ENCODE measurements at places on chromosomes 1 and 21.

- no peak for DNase-seq
These were observed 48.9 kb downstream of the RASSF5 start for GRCh38 chr1:206556047-206556749.

- no peak for DNase-seq
These were observed 12.4 kb downstream of the TNFRSF8 start for GRCh38 chr1:12075195-12076114.

GRCh38 chr1:150429805-150430204 lies 57.4 kb upstream of the TARS2 start:
- no peak for DNase-seq

GRCh38 chr1:150764617-150765101 lies 919 bp downstream of the CTSS start:
- DNase-seq: no peak

DNA sequence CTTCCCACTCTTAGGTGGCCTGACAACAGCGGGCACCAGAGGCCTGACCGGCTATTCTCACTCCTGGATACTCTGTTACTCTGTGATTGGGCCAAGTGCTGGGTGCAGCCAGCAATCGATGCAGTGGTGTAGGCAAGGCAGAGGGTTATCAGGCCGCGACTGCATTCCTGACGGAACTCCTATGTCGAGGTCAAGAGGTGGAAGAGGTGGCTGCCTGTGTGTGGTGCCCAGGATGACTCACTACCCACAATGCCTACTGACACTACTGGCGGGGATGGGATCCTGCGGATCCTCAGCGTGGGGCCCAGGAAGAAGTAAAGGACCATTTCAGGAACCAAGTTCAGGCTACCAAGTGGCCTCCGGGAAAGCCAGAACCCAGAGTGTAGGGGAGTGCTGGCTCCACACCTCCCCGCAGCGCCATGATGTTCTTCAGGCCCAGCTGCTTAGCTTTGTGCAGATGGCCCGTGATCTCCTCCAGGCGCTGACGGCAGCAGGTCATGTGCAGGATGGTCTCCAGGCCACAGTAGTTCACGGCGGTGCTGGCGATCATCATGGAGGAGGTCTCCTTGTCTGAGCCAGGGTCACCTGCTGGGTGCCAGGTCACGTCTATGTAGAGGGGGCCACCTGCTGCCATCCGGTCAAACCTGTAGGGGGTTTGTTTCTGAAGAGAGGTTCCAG lies 4.9 kb downstream of the MTHFR start:
- no peak for DNase-seq

DNA sequence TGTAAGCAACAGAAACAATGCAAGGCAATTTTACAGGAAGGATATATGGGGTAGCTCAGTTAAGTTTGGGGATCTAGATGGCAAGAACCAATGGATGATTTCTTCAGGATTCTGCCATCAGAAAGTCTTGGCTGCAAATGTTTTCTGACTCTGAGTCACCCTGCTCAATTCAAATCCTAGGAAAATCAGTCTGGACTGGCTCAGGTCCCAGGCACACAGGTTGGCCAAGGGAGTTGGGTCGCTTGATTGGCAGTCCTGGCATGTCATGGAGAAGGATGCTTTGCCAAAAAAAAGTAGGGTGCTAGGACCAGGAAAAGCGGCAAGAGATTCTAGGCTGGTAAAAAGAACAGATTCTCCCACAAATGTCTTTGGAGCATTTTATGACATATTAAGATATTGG lies 28.9 kb upstream of the S1PR1 start:
- no peak for DNase-seq

DNA sequence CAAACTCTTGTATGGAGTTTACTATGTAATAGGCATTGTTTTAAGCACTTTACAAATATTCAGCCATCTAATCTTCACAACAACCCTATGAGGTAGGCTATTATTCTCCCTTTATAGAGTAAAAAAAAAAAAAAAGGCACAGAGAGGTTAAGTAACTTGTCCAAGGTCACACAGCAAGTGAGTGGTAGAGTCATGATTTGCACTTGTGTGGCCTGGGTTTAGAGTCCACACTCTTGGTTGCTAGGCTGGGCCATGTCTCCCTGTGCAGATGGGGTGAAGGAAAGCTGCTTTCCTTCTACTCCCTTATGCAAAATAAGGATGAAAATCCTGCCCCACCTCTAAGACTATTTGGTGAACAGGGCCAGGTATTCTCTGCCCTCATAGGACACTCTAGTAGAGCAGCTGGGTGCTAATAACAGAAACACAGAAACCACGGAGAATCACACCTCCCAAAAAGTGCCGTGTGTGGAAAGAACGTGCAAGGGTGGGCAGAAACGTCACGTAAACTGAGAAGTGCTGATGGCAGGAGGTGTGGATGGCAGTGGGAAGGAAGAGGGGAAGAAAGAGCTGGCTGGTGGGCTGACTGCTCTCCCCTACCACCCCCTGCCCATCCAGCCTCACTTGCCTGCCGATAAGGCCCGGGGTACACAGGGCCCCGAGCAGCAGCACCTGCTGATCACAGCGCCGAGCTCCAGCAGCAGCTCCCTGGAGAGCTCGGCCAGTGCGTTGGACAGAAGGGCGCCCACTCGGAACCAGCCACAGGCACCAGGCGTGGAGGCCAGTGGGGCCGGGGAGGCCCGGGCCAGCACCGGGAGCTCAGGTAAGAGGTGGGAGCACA lies 28.3 kb upstream of the VPS13D start:
- no peak for DNase-seq

DNA sequence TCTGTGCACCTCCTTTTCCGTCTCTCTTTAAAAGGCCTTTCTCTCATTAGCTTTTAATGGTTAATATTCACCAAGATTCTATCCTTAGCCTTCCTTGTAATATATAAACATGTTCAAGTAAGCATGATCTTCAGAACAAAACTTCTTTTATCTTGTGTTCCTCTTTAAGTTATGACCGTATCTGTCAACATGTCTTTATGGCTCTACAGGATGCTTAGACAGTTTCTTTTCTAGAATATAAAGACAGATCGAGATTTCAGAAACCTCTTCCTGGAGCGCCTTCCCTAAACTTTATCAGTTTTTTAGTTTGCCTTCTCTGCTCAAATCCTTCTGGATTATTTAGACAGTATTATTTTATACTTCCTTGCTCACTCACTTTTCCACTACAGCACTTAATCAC lies 7.2 kb downstream of the RO60 start:
- DNase-seq: no peak

DNA sequence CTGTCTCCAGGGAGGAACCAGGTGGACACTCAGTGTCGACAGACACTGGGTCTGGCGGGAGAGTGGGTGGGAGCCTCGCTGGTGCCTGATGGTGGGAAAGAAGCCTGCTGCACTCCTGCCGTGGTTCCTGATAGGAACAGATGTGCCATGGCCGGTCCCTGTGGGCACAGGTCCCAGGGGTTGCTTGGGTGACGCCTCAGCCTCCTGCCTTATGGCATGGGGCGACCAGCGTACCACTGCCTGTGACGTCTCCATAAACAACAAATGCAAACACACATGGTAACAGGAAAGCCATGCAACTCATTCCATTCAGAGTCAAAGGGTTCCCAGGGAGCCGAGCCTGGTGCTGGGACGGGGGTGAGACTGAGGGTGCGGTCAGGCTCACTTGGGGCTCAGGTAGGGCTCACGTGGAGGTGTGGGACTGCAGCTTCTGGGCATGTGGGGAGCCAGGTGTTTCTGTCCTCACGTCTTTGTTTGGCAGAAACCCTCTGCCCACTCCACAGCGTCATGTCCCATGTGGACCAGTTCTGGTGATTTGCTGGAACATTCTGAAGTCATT lies 34.8 kb downstream of the SNAP47 start:
- DNase-seq: no peak

DNA sequence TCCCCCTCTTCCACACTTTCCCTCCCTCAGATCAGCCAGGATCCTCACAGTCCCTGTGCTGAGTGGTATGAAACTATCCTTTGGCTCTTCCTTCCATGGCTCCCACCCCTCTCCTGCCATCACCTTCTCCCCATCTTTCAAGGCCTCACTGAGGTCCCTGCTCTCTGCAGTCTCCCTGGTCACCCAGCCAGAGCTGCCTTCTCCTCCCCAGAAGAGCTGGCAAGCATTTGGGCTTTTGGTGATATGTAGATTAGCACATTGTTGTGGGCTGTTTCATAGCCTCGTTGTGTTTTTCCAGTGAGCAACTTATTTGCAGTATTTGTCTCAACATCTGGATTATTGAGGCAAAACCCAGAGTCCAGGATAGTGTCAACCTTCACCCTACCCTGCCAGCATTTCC lies 2.2 kb downstream of the CSF1 start:
- no peak for DNase-seq

- DNase-seq: no peak
These were observed 4.8 kb downstream of the LMOD1 start for GRCh38 chr1:201941420-201942128.

DNA sequence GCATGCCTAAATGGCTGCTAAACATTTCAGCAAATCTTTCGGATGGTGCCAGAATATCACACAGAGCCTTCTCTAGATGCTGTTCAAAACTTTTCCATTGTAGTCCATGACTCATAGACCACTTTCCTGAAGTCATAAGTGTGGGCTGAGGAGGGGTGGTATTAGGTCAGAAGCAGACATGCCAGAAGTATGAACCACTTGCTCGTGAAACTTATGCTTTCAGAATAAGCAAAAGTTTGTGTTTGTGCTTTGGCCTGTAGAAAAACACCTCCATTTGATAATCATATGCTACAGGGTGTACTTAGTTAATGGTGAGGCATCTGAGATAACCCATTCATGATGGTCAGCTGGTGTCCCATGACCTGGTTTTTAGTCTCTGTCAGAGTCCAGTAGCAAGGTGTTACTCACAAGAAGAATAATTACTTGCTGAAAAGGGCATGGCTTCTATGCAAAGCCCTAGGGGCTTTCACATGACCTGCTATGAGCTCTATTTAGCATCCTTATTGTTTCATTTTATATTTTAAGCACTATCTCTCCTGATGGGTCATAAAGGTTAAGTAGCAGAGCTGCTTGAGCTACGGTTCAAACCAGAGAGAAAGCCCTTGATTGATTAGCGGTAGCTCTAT lies 183.1 kb upstream of the IVNS1ABP start:
- no peak for DNase-seq

- DNase-seq: no peak
These were observed 300.3 kb downstream of the ASTN1 start for GRCh38 chr1:176864211-176864610.

DNA sequence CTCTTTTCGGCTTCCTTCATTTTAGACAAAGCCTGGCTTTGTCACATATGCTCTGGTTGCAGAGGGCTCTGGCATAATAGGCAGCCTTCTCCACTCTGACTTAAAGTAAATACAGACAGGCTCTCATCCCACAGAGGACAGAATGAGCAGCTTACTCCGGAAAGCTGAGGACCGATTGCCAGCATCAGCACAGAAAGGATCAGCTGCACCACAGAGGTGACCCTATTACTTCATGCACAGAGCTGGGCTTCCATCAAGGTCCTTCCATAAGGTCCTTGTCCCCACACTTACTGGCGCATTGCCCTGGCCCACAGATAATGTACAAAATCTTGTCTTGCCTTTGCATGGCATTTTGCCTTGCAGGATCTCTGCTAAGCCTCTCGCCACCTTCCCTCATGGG lies 67.6 kb downstream of the SEC16B start:
- no peak for DNase-seq

GRCh38 chr1:168304865-168305264 lies 24.2 kb downstream of the TBX19 start:
- DNase-seq: no peak

GRCh38 chr1:192580351-192580962 lies 4.9 kb downstream of the RGS1 start:
- no peak for DNase-seq

- no peak for DNase-seq
These were observed 25.3 kb upstream of the IGSF3 start for GRCh38 chr1:116692879-116693278.

- no peak for DNase-seq
These were observed 898 bp downstream of the MFSD2A start for GRCh38 chr1:39955547-39956539.

- DNase-seq: no peak
These were observed 15.5 kb upstream of the SARS1 start for GRCh38 chr1:109198043-109198695.

DNA sequence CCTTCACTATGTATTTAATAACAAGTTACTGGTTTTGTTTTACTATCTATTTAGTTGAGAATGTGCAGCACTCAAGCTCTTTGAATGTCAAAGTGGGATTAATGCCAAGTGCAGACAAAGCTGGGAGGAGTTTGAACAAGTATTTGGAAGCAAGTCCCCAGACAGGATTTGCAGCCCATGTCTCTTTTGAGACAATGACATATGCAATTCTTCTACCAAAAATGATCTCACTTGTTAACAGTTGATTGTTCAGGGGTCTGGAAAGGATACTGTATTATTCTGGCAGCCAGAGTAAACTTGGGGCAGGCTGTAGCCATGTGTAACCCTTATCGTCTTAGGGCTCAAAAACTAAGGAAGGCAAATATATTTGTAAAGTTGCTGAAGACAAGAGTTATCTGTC lies 15.8 kb downstream of the COLGALT2 start:
- DNase-seq: no peak

DNA sequence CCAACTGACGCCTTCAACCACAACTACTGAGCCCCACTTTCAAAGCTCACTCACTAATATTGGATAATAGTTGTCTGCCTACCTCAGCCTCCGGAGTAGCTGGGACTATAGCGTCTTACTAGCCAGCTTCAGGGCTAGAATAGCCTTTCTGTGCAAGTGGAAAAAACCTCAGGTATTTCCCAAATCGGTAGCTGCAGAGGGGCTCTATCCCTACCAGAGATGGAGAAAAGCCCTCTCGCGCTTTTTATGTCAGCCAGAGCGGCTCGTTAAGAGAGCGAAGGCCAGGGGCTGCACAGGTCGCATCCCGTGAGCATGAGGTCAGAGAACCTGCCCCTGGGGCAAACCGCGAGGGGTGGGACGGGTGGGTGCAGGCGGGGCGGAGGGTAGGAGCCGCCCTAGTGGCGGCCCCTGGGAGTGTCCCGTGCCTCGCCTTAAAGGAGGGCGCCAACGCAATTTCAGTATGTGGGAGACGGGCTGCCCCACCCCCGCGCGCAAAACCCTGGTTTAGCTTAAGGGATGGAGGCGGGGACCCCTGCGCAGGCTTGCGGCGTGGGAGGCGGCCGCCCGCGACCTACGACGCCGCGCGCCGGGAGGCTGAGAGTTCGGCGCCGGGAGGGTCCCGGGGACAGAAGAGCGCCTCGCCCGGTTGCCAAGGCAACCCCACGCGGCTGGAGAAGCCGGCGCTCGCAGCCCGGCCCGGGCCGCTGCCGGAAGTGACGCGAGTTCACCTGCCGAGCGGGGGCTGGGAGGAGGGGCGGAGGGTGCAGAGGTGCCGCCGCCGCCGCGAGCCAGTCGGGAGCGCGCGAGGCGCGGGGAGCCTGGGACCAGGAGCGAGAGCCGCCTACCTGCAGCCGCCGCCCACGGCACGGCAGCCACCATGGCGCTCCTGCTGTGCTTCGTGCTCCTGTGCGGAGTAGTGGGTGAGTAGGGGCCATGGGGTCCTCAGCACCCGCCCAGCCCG lies at the start of gene CXADR:
CXADR (plus strand) TSS at position 791 of the 961 bp plus-strand sequence; CDS start at position 878, 87 bp downstream.
- DNase-seq: peak; percentile 56

GRCh38 chr1:225652729-225653462 lies at the start of gene ENAH:
Gene ENAH, minus strand, starts transcription at chr1:225653123. Its CDS starts 433 bp downstream, at chr1:225652690.
- peak; percentile 91 for DNase-seq
